Airway epithelial cell (primary cell): ENCODE measurements at places on chromosomes 4 and X. TPM values are rescaled to one million over a fixed set of nuclear protein-coding genes. Genes with fewer than 3 reads are reported as not detected.

The CTAG2 gene
- not detected in 2 replicates for total RNA-seq

The XG gene
- 5.1 and 6.6 TPM in 2 replicates for total RNA-seq

The SRPK3 gene
- total RNA-seq, result 0.07 TPM in 1 of 2 replicates, not detected in the other

The SMIM10 gene
- 0.14 and 0.33 TPM in 2 replicates for total RNA-seq

The MAGEB1 gene
- not detected in 2 replicates for total RNA-seq

The TLR6 gene
- total RNA-seq, result 0.92 and 1.6 TPM in 2 replicates

The FRG2 gene
- total RNA-seq, result not detected in 2 replicates

The MMRN1 gene
- total RNA-seq, result not detected in 2 replicates

The CFAP99 gene
- not detected in 2 replicates for total RNA-seq

The MAGEA11 gene
- total RNA-seq, result not detected in 2 replicates

The ZNF732 gene
- total RNA-seq, result 0.93 and 1.8 TPM in 2 replicates

The XIAP gene
- total RNA-seq, result 15.3 and 23.3 TPM in 2 replicates
